ENCODE measurements at places on chromosomes 16 and 17. TPM values are rescaled to one million over a fixed set of nuclear protein-coding genes. Genes with fewer than 3 reads are reported as not detected.

Gene CCL14
- 54.3 TPM for total RNA-seq

Gene ABCA6
- 85.1 TPM for total RNA-seq

Gene TMC7
- total RNA-seq: 0.71 TPM

Gene EEF2KMT
- total RNA-seq: 14.6 TPM

Gene SLC47A2
- not detected for total RNA-seq

Gene OTOP2
- total RNA-seq: not detected

Gene SEZ6L2
- 0.84 TPM for total RNA-seq

DNA sequence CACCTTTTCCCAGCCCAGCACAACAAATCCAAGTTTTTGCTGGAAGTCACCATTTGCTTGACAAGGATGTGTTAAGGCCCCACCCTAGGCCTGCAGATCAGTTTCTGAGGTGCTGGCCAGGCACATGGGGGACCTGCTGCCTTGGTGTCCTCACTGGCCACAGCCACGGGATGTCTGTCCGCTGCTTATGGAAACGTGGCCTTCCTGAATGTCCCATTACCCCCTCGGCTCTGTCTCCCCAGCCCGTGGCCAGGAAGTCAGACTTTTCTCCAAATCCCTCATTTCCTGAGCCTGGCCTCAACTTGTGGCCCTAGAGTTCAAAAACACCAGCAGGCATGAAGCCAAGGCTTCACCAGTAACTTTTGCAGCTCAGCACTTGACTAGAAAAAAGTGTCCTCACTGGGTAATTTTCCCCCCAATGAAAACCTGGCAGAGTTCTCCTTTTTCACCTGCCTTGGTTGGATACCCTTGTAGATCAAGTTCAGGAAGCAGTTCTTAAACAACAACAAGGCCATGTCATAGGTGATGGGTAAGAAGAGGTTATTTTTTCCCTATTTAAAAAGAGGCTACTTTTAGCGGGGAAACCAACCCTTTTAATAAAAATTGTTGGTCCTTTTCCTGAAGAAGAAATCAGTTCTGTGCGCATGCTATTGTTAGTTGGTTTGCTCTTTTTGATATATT lies 80.8 kb downstream of the SOCS1 start:
- H3K27ac ChIP-seq: no peak overlapping the region
- DNase-seq: no peak
- no peaks in the 10 kb centered on the region for H3K27me3 ChIP-seq
- peaks cover 11% of the 10 kb centered on the region for H3K4me1 ChIP-seq
- H3K36me3 ChIP-seq: peaks cover 38% of the 10 kb centered on the region

DNA sequence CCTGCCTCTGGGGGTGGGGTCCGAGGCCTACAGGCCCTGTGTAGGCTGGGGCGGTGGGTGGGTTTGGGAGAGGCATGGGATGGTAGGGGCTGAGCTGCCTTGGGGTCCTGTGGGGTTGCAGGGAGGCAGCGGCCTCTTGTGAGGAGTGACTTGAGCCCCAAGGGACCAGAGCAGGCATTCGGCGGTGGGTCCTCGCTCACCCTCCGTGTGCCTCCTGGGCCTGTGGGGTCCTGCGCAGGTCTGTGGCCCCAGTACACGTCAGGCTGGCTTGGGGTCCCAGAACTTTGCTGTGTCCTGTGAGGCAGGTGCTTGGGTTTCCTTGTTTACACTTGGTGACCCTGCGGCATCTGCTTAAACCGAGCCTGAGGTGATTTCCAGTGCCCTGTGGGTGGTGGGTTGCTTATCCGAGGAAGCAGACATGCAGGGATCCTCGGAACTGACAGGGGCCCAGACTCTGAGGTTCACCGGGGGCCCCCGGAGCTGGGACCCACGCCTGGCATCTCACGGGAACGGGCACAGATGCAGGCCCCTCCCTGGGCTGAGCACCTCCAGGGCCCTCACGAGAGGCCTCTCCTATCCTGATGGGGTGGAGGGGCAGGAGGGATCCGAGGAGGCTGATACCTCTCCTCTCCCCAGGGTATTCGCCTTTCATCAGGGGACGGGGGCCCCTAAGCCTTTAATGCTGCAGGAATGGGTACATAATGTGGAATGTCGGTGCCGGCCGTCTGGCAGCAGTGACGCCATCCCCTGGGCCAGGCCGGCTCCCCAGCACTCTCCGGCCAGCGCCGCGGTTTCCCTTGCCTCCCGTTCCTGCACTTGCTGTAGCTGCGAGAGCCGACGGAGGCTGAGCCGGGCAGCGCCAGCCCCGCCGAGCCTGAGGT lies 7.7 kb downstream of the METRNL start:
- no peak for DNase-seq
- H3K4me3 ChIP-seq: no peak overlapping the region
- H3K27me3 ChIP-seq: no peaks in the 10 kb centered on the region

- H3K36me3 ChIP-seq: no peaks in the 10 kb centered on the region
- H3K27ac ChIP-seq: no peak overlapping the region
- H3K27me3 ChIP-seq: no peaks in the 10 kb centered on the region
- no peak for DNase-seq
- H3K4me1 ChIP-seq: no peaks in the 10 kb centered on the region
These were observed 112.3 kb downstream of the HS3ST2 start for GRCh38 chr16:22926105-22926751.

DNA sequence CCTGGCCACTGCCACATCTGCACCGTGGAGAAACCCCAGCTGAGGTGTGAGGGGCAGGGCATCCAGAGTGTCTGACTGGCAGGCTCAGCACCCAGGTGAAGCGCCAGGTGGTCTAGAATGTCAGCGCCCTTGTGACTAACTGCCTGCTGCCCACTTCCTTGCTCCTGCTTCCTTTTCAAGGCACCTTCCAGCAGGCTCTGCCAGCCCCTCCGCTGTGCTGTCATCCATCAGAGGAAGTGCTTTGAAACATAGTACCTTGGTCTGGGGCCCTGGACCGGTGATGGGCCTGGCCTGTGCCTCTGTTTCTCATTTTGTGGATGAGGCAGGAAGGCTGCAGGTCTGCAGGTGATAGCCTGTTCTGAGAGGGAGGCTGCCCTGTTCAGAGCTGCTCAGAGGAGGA lies 5.5 kb downstream of the SPNS2 start:
- peaks cover 6% of the 10 kb centered on the region for H3K27me3 ChIP-seq
- no peak overlapping the region for H3K27ac ChIP-seq
- no peak for DNase-seq
- no peak overlapping the region for H3K4me3 ChIP-seq
- peaks cover 25% of the 10 kb centered on the region for H3K4me1 ChIP-seq

GRCh38 chr17:66764506-66764905 lies 70.4 kb upstream of the CACNG5 start:
- H3K27me3 ChIP-seq: no peaks in the 10 kb centered on the region
- no peak overlapping the region for H3K4me3 ChIP-seq
- no peak for DNase-seq
- H3K27ac ChIP-seq: no peak overlapping the region

DNA sequence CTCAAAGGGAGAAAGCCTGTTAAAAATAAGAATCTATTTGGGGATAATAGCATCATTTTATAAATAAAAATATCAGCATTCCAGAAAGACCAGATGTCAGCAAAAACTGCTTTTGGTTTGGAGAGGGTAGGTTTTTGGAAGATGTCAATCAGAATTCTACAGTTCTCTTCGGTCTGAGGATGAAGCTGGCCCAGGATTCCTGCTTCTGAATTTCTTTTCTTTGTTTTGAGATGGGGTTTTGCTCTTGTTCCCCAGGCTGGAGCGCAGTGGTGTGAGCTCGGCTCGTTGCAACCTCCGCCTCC lies 31.0 kb upstream of the PITPNA start:
- DNase-seq: no peak
- H3K36me3 ChIP-seq: peaks cover 7% of the 10 kb centered on the region

GRCh38 chr17:41873559-41874292 lies 8.5 kb upstream of the KLHL11 start:
- H3K4me1 ChIP-seq: no peaks in the 10 kb centered on the region
- no peak for DNase-seq
- no peak overlapping the region for H3K4me3 ChIP-seq
- no peak overlapping the region for H3K27ac ChIP-seq
- H3K36me3 ChIP-seq: peaks cover 45% of the 10 kb centered on the region

- no peak overlapping the region for H3K27ac ChIP-seq
- no peak for DNase-seq
- H3K4me1 ChIP-seq: no peaks in the 10 kb centered on the region
- no peaks in the 10 kb centered on the region for H3K36me3 ChIP-seq
- no peak overlapping the region for H3K4me3 ChIP-seq
- no peaks in the 10 kb centered on the region for H3K27me3 ChIP-seq
These were observed 8.8 kb downstream of the CMTM2 start for GRCh38 chr16:66587881-66588600.

DNA sequence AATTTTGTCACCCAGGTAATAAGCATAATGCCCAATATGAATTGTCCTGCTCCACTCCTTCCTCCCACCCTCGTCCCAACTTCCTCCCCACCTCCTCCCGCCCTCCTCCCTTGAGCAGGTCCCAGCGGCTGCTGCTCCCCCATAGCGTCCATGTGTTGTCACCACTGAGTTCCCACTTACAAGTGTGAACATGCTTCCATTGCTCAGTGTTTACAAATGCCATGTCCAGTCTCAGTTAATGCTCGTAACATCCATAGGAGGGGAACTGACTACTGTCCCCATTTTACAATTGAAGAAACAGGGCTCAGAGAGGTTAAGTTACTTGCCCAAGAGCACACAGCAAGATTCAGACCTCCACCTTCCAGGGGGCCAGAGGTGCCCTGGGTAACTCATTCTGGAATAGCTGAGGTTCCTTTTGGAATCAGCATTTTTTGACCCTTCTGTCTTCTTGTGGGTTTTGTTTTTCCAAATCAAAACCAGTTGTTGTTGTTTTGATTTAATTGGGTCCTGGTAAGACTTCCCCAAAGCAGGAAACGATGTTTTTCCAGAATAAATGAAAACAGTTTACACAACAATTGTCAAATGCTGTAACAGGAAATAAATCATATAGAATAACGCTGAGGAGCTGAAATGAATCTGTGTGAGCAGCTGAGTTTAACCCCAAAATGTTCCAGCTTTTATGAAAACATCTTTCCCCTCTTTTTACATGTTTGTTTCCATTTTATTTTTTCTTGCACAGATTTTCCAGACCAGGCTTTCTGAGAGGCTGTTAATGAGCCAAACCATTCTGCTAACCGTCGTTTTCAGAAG lies 73.9 kb downstream of the ZDHHC7 start:
- H3K36me3 ChIP-seq: no peaks in the 10 kb centered on the region
- no peaks in the 10 kb centered on the region for H3K27me3 ChIP-seq
- no peak for DNase-seq
- peaks cover 26% of the 10 kb centered on the region for H3K4me1 ChIP-seq
- no peak overlapping the region for H3K27ac ChIP-seq

DNA sequence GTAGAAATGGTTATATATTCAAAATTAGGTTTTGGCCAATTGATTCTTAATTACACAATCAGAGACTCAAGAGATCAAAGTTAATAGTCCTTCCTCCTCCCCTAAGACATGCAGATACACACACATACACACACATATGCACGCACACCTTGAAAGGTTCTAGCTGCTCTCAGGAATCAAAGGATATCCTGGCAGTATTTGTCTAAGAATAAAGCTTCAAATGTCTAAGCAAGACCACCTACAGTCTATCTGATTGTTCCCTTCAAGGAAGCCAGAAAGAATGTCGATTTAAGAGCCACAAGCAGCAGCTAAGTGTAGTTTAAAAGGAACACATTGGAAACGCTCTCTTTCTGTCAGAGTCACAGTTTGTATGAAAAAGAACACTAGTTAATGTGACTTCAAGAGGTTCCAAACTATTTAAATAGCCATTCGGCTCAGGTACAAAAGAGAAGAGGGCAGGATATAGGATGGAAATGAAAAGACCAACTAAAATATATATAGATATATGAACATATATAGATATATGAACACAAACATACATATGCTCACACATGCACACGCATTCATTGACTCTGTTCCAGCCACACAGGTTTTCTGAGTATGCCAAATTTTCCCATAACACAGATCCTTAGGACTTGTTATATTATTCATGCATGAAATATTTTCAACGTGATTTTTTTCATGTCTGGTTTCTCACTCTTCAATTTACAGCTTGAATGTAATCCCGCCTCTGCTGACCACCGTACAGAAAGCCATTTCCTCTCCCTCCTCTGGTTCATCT lies 79.0 kb downstream of the CDH8 start:
- H3K27ac ChIP-seq: no peak overlapping the region
- no peak overlapping the region for H3K4me3 ChIP-seq
- no peaks in the 10 kb centered on the region for H3K4me1 ChIP-seq

DNA sequence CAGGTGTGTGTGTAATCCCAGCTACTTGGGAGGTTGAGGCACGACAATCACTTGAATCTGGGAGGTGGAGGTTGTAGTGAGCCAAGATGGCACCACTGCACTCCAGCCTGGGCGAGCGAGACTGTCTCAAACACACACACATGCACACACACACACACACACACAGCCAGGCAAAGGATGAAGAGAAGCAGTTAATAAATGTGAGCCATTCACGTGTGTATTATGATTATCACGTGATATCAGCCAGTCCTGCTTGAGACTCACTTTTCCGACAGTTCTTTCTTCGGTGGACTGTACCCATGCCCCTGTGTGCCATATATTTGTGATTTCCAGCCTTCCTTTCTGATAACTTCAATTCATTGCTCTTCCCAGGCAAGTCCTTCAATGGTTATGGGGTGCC lies 119.3 kb downstream of the PRKCB start:
- H3K4me1 ChIP-seq: peaks cover 12% of the 10 kb centered on the region
- H3K27ac ChIP-seq: no peak overlapping the region
- DNase-seq: no peak
- no peaks in the 10 kb centered on the region for H3K27me3 ChIP-seq
- H3K36me3 ChIP-seq: no peaks in the 10 kb centered on the region

DNA sequence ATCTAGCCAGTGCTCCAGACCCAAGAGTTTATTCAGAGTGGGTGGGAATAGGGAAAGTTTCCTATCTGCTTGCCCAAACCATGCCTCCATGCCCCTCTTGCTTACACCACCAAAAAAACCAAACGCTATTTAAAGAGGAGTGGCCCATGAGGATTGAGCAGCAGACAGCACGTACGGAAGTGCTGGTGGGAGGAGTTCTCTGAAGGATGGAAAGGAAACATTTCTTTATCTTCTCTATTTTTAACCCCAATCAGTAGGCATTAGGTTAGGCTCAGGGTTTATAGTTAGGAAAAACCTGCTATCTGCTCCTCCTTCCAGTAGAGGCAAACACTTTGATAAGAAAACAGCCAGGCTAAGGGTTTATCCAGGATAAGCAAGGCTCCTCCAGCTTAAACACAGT lies 235.3 kb downstream of the ZFHX3 start:
- H3K4me3 ChIP-seq: no peak overlapping the region
- H3K27me3 ChIP-seq: no peaks in the 10 kb centered on the region
- H3K36me3 ChIP-seq: peaks cover 18% of the 10 kb centered on the region
- no peaks in the 10 kb centered on the region for H3K4me1 ChIP-seq

GRCh38 chr16:85649411-85650134 lies 36.5 kb downstream of the GSE1 start:
- no peaks in the 10 kb centered on the region for H3K27me3 ChIP-seq
- no peak for DNase-seq
- peaks cover 25% of the 10 kb centered on the region for H3K4me1 ChIP-seq
- no peak overlapping the region for H3K4me3 ChIP-seq

GRCh38 chr16:56866955-56867830 lies 2.2 kb downstream of the SLC12A3 start:
- no peak overlapping the region for H3K4me3 ChIP-seq
- no peaks in the 10 kb centered on the region for H3K27me3 ChIP-seq
- H3K36me3 ChIP-seq: no peaks in the 10 kb centered on the region
- DNase-seq: no peak

Measured in esophagus muscularis mucosa (tissue), 4 donors.